GM12878 (cell line): ENCODE measurements at places on chromosomes 1 and 21.

- no peak for DNase-seq
These were observed 1.7 kb downstream of the BACE2 start for GRCh38 chr21:41169701-41170100.

DNA sequence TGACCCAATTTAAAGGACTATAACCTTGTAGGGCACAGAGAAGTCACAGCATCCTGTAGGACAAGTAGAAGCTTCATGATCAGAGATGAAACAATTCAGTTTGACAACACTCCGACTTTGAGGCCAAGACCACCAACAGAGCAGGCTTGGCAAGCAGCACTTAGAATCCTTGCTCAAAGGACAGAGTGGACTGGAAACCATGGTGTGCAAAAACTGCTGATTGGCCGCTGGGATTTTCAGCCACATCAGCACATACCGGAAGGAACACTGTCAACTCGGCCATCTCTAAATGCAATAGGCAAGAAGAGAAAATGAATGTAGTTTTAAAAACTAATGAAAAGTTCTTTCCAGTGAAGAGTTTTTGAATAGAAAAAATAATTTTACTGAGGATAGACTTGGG lies 92.0 kb upstream of the PRMT6 start:
- DNase-seq, result no peak

DNA sequence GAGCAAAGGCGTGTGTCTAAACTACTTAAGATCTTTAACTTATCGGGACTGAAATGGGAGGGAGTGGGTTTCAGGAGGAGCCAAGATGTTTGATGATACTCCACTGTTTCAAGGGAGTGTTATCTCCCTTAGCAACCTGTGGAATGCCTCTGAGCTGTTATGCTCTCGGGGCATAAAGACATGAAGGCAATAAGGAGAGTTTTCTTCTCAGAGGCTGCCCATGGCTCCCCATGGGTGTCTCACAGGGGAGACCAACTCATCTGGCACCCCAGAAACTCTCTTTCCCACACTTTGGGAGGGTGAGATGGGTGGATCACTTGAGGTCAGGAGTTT lies 130.0 kb downstream of the LIPI start:
- no peak for DNase-seq

DNA sequence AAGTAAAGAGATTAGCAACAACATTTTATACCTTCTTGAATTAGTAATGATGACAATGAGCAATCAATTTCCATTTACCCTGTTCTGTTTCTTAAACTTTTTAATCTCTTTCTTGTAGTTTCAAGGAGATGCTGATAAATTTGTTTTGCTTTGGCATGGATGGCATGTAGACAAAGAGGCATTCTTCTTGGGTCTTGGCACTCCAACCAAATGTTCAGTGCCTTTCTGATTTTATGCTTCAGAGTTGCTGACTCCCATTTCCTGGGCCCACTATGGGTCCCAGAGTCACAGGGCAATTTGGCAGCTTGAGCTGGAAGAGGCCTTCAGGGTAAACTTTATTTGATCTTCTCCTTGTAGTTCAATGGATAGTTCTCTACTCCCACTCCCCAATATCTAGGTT lies 42.1 kb upstream of the OSBPL9 start:
- DNase-seq, result no peak

GRCh38 chr1:233304489-233305102 lies 9.1 kb upstream of the PCNX2 start:
- no peak for DNase-seq

DNA sequence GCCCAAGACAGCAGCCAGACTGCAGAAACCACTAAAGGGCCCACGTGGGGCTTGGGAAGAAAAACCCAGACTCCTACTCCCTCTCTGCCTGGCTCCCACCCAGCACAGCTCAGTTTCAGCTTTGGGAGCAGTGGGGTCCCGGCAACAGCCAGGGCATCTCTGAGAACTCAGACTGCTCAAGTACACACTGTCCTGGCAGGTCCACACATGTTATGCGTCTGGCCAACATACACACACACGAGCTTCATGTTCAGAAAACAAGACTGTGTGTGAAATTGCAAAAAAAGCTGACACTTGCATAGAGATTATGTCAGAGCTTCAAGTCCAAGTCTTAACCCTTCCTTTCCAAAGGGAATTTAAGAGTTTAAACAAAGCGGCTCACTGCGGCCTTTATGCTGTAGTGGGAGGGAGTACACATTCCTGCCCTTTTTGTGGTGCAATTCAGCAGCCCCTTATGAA lies 136.6 kb upstream of the CD34 start:
- DNase-seq, result no peak

GRCh38 chr1:16351456-16351993 lies 755 bp downstream of the FBXO42 start:
- no peak for DNase-seq

DNA sequence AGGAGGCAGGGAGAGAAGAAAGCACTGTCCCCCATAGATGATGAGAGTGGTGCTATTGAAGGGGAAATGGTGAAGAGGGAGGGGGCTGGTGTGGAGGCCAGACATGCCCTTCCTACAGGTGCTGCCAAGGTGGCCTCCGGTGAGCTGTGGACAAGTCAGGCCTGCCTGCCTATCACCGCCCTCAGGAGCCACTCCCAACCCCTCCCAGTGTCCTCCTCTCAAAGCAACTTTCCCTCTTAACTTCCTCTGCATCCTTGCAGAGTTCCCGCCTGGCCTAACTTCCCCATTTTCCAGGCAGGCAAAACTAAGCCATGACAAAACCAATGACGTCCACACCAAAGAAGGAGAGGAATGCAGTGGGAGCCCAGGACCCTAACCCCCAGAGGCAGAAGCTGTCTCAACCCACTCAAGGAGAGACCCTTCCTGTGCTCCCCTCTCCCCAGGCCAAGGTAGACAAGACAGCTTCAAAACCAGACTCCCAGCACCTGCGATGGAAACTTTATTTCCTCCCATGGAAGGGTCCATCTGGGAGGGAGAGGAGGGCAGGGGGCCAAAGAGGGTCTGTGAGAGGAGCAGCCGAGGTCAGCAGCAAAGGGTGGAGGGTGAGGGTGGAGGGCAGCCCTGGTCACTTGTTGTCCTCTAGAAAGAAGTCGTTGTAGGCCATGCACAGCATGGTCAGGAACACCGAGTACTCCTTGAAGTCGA lies 1.0 kb upstream of the S100A6 start:
- no peak for DNase-seq

DNA sequence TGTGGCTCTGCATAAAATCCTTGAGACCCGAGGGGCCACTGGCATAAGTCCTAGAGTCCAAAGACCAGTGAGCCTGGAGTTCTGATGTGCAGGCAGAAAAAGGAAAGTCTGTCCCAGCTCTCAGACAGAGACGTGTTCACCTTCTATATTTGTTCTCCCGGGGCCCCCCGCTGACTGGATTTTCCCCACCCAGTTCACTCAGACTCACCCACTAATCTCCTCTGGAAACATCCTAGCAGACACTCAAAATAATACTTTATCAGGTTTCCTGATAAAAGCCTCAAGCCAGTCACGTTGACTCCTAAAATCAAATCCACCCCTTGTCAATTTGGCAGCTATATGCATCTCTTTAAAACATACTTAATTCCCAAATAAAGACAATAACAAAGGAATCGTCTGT lies 1084.2 kb upstream of the NCAM2 start:
- DNase-seq, result no peak

DNA sequence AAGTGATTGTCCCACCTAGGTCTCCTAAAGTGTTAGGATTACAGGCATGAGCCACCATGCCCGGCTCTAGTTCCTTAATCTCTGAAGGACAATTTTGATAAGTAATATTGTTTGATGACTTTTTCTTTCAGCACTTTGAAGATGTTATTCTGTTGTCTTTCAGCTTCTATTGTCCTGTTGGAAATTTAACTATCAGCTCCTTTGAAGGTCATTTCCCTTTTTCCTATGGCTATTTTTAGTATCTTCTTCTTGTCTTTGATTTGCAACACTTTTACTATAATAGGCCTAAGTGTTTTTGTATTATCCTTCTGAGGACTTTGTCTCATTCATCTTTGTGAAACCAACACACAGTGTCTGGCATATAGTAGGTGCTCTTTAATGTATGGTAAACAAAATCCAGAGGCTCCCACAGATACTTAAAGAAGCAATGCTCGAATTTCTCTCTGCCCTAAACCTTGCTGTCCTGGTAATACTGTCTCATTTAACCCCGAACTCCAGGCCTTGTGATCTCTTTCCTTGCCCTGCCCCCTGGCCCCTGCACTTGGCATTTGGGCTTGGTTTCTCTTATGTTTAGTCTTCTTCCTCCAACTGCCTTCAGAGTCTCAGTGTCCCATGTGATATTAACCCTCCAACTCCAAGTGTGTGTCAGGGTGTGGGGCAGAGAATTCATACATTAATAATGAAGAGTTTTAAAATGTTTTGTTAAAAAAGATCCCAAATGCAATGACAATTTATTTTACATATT lies 19.0 kb upstream of the AGO1 start:
- DNase-seq, result no peak

DNA sequence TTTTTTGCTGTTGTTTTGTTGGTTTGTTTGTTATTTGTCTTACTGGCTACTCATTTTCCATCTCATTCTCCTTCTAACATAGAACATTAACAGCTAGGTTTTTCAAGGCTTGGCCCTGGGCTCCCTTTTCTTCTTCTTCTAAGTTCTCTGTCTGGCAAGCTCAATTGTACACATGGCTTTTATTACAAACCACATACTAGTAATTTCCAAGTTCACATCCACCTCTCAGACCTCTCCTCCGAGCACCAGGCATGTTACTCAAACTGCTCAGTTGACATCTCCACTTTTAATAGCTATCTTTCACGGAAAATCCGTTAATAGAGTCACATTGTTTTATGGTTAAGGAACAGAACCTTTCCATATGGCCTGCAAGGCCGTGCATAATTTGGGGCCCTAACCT lies 736.9 kb upstream of the ADAMTS5 start:
- DNase-seq, result no peak

DNA sequence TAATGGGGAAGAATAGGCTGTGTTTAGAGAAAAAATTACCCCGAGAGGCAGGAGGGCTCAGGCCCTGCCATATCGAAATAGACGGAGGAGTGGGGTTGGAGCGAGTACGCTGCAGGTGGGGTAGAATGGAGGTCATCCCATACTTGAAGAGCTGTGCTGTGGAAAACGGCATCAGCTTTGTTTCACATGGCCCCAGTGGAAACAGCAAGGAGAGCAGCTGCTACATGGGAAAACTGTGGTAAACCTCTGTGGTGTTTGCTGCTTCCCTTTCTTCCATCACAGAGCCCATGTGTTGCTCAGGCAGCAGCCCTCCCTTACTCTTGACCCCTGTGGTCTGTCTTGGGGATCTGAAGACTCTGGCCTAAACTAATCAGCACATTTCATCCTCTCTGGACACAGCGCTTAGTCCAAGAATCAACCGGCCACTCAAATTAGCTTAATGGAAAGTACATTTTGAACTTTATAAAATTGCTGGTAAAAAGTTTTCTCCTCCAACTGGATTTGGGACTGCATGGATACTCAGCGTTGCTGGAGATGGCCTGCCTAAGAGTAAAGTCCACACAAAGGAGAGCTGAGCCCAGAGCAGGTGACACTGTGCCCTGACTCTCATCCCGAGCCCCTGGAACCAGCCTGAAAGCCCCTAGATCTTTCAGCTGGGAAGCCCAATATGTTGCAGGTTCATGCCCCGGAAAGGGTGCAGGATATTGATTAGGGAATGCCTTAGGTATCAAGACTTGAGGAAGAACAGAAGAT lies 127.1 kb upstream of the GADD45A start:
- DNase-seq, result no peak

DNA sequence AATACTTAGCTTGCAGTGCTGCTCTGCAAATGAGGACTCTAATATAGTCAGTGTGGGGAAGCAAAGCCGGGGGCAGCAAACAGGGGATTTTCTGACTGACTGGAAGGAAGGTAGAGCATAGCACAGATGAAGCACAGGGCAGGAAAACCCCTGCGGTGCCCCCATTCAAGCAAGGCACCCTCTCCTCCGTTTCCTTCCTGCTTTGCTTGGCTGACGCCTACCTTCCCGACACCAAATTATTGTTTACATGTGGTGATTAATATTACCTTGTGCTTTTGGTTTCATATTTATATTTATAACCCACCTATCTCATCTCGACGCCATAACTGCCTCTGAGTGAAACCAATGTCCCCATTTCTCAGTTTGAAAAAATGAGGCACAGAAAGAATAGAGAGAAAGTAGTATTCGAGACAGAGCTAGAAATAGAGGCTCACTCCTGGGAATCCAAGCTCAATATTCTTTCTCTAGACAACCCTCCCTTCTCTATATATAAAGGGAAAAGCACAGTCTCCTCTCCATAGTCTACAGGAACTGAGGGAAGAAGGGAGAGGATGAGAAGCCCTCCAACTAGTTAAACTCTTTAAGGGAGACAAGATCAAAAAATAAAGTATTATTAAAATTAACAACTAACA lies 41.3 kb downstream of the PIK3C2B start:
- DNase-seq, result peak; percentile 84

DNA sequence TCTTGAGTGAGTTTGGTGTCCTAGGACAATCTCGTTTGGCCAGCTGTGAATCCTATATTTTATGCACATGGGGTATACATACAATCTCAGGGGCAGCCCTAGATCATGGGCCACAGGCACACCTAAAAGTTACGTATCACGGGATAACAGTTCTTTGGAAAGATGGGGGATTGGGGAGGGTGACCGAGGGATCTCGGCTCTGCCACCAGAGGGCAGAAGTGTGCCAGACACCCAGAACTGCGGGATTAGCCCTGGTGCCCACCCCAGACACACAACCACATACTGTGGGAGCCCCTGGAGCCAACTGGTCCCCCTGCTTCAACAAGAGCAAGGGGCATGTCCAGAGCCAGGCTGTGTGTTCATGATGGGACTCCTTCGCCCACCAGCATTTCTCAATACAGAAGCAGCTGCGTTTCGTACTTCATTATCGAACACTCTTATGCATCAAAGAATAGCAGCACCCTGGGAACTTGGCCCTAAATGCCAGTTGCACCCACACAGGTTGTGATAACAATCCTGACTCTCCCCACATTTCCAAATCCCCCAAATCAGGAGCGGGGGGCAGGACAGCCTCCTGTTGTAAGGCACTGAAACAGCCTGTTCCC lies 37.4 kb downstream of the TMCO4 start:
- DNase-seq, result no peak

DNA sequence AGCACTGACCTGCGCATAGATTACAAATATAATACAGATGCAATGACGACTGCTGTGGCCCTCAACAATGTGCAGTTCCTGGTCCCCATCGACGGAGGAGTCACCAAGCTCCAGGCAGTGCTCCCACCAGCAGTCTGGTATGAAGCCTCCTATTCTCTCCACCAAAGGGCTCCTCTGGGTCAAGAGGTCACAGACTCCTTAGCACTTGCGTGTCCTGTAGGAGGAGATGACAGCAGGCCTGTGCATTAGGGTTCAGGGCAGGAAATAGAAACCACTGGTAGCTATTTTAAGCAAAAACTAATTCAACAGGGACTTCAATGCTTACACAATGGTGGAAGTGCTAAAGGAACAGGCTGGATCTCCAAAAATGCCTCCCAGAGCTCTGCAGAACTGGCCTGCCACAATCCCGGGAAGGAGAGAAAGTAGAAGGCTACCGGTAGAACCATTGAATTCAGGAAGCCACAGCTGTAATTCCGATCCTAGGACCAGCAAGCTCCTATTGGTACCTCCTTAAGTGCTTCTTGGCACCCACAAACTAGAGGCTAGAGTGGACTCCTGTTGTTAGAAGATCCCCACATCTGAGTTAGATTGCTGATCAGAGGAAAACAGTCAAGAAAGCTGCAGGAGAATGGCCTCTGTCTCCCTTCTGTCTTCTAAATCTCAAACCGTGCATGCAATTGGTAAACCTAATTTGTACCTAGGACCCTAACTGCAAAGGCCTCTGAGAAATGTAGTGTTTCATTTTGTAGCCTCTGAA lies 12.7 kb upstream of the DYNLT5 start:
- DNase-seq, result no peak
